Neuronal stem cell (in vitro differentiated cells): ENCODE measurements at places on chromosomes 12 and 14.

- no peak for DNase-seq
Measured at GRCh38 chr12:71749666-71750065, 5.0 kb upstream of the RAB21 start.

- no peak for DNase-seq
Measured at GRCh38 chr12:85836197-85837090, at the start of gene RASSF9. Gene RASSF9 (minus strand): TSS chr12:85836409. CDS start chr12:85836201, 208 bp downstream.

- no peak for DNase-seq
Measured at GRCh38 chr12:15631007-15631715, 158.0 kb downstream of the EPS8 start.

- no peak for DNase-seq
Measured at GRCh38 chr12:71440763-71441748, 1.5 kb downstream of the LGR5 start.

- DNase-seq, result no peak
Measured at GRCh38 chr14:75426332-75427125, 1.3 kb upstream of the JDP2 start.
